ENCODE measurements at places on chromosomes 7 and 10.

- peak; percentile 92 for DNase-seq
Observed at GRCh38 chr7:17651863-17652385, 288.4 kb downstream of the SNX13 start.

DNA sequence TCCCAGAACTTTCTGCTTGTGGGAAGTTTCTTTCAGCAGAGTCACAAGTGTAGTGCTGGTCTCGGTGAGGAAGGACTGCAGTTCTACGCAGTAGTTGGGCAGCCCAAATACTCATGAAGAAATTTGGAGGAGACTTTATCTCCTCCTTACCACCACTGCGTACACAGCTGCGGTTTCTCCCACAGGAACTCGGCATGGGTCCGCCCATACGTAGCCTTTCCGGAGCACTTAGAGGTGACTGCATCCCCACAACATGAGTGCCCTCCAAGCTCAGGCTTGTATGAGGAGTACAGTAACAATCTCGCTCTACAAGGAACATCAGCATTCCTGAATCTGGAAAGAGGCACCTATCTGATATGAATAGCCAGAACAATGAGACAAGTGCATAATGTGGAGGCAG, 549.2 kb upstream of the SEMA3D start:
- no peak for DNase-seq

DNA sequence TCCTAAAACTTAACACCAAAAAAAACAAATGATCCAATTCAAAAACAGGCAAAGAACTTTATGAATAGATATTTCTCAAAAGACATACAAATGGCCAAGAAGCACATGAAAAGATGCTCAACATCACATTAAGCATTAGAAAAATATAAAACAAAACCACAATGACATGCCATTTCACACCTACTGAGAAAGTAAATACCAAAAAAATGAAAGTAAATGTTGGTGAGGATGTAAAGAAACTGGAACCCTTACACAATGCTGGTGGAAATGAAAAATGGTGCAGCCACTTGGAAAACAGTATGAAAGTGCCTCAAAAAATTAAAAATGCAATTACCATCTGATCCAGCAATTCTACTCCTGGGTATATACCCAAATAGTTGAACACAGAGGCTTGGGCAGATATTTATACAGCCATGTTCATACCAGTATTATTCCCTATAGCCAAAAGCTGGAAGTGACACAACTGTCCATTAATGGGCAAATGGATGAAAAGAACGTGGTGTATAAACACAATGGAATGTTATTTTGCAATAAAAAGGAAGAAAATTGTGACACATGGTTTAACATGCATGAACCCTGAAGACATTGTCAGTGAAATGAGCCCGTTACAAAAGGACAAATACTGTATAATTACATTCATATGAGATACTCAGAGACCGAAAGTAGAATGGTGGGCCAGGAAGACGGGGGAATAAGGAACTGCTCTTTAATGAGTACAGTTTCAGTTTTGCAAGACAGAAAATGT, 89.0 kb downstream of the JMJD1C start:
- peak; percentile 96 for DNase-seq

- no peak for DNase-seq
Observed at GRCh38 chr10:117449636-117450035, 74.4 kb upstream of the PDZD8 start.

GRCh38 chr10:28763471-28764170, 86.3 kb downstream of the BAMBI start:
- no peak for DNase-seq

- no peak for DNase-seq
Observed at GRCh38 chr10:112851588-112852211, 98.3 kb upstream of the TCF7L2 start.

GRCh38 chr7:128446306-128446705, 9.4 kb upstream of the HILPDA start:
- DNase-seq = no peak

GRCh38 chr10:132375795-132376297, 21.2 kb upstream of the PWWP2B start:
- no peak for DNase-seq

- DNase-seq = peak; percentile 72
Observed at GRCh38 chr7:111855161-111855841, 293.0 kb upstream of the IMMP2L start.

DNA sequence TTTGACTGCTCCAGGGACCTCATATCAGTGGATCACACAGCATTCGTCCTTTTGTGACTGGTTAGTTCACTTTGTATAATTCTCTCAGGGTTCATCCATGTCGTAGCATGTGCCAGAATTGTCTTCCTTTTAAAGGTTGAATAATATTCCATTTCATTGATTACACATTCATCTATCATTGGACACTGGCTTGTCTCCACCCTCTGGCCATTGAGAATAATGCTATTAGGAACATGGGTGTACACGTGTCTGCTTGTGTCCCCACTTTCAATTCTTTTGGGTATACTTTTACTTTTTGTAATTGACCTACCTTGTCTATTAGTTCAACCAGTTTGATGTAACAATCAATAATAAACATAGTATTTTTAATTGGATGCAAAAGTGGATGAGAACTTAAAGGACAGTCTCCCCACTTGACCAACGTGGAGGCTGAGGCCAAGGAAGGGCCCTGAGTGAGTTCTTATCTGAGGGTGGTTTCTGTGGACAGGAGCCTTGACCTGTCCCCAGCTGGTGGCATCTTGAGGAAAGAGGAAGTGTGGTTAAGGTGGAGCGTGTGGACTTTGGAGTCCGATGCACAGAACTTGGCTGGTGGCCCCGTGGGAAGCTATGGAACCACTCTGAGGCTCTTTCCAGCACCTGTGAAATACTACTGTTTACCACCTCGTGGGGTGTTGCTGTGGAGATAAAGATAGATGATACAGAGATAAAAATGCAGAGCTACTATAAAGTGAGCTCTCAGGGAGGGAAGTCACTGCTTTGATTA, 16.6 kb downstream of the WDFY4 start:
- no peak for DNase-seq

DNA sequence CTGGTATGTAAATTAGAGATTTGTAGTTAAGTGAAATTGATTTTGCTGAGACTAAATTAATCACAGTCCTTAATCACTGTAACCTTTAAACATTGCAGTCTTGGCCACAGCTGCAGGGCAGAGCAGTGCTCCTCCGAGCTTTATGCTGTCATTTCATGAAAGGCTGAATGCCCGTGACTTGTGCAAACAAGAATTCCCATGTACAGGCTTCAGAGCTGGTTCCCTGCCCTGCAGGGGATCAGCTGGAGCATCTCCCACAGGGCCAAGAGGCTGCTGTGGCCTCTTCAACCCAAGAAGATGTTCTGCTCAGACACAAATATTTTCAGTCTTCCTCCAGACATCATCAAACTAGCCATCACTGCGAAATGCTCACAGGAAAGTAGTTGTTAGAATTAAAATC, 419.1 kb downstream of the AUTS2 start:
- no peak for DNase-seq

- DNase-seq = no peak
Observed at GRCh38 chr7:128919241-128919640, 8.7 kb upstream of the KCP start.
